Right atrium auricular region (tissue), 2 donors: ENCODE measurements at places on chromosomes 16 and 17.

GRCh38 chr16:17382949-17383863 is 87.6 kb downstream of the XYLT1 start:
- no peak for DNase-seq

DNA sequence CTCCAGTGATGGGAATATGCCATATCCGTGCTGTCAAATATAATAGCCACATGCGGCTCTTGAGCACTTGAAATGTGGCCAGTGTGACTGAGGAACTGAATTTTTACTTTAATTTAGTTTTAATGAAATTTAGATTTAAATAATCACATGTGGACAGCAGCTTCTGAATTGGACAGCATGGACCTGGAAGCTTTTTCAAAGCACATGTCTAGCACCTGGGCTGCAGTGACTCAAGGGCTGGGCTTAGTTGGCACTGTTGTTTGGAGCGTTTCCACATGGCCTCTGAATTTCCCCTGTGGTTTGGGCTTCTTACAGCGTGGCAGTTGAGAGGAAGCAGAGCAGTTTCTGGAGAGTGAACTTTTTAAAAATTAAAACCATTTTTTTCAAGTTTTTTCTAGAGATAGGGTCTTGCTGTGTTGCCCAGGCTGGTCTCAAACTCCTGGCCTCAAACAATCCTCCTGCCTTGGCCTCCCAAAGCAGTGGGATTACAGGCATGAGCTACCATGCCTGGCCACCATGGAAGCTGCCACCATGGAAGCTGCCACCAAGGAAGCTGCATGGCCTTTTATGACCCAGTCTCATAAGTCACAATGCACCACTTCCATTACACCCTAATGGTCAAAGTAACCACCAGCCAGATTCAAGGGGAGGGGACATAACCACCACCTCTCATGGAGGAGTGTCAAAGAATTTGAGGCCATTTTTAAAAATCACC is 6.7 kb upstream of the TOB1 start:
- no peak for DNase-seq

DNA sequence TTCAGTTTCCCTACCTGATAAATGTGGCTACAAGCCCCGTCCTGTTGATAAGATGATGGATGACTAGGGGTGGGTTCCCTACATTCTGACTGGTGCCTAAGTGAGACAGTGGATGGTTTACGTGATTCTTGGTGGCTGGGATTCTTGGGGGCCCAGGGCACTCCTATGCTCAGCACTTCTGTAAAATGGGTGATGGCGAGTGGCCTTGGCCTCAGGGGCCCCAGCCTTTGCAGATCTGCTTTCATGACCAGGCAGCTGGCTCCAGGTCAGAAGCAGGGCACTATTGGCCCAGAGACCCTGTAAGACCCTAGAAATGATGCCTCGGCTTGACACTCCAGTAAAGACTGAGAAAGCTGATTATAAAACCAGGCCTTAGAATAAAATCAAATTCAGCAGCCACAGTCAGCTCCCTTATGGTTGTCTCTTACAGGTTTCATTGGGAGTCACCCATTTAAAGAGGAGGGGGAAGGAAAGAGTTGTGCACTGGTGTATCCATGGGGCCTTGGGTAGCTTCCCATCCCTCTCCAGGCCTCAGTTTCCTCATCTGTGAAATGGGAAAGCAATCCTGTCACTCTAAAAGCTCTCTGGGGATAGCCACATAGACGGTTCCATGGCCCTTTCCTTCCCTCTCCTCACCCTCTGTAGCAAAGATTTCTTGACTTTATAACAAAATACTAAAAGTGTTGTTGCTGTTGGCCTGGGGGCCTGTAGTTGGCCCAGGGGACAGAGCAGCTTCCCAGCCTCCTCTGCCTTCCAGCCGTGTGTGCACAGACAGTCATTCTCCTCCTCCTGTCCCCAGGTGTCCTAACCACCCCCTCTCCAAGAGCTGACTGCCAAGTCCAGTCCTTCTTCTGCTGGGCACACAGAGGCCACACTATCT is 1.2 kb downstream of the SNX20 start:
- DNase-seq, result no peak

GRCh38 chr17:56910509-56911235 is 3.2 kb downstream of the TRIM25 start:
- DNase-seq, result no peak

DNA sequence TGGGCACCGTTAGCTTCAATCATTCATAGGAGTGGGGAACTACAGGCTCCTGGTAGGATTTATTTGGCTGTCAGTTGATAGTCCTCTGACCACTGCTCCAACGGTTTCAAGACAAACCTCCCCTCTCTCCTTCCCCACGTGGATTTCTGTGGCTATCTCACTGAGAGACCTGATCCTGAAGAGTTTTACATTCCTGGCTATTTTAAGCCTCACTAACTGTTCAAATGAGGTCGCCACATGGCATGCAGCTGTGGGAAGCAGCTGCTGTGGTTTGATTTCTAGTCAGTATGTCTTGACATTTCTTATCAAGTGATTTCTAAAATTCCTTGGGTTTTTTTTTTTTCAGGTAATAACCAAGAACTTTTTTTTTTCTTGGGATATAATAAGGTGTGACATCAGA is 38.3 kb downstream of the CDK5R1 start:
- DNase-seq, result no peak

GRCh38 chr17:71846561-71847110 is 274.2 kb upstream of the SOX9 start:
- DNase-seq, result no peak

GRCh38 chr16:46982335-46982734 is 8.9 kb upstream of the DNAJA2 start:
- no peak for DNase-seq

GRCh38 chr16:82033006-82033405 is 2.0 kb upstream of the HSD17B2 start:
- no peak for DNase-seq

GRCh38 chr16:78993346-78993745 is 607.2 kb downstream of the MAF start:
- DNase-seq, result no peak

- DNase-seq, result no peak
Observed at GRCh38 chr17:45227101-45227925, 5.6 kb downstream of the FMNL1 start.

DNA sequence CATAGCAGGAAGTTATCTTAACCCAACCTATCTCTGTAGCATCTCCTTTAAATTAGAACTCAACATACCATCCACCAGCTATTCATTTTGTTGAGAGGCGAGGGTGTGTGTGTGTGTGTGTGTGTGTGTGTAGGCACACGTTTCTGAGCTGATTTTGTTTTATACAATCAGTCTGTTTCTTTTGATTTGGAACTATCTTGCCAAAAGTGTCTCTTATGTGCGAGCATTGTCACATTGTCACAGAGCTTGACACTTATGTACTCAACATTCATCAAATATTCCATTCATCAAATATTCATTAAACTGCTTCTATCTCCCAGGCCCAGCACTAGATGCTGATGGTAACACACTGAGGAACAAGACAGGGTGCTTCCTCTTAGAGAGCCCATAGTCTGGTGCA is 180.4 kb downstream of the HAPSTR1 start:
- DNase-seq, result no peak

GRCh38 chr17:67773246-67773645 is 52.1 kb upstream of the BPTF start:
- no peak for DNase-seq

DNA sequence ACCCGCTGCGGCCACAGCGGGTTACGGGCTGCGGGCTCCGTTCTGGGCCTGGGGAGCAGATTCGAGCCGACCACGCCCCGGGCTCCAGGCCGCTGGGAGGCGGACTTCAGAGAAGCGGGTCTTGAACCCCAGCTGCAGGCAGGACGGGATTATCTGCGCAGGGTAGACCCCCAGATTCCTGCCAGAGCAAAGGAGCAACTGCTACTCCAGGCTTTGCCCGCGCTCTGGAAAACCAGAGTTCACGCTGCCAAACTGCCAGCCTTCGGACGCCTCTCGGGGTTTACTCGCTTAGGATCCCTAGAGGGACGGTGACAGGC is 301 bp upstream of the ULK2 start:
- DNase-seq, result no peak

DNA sequence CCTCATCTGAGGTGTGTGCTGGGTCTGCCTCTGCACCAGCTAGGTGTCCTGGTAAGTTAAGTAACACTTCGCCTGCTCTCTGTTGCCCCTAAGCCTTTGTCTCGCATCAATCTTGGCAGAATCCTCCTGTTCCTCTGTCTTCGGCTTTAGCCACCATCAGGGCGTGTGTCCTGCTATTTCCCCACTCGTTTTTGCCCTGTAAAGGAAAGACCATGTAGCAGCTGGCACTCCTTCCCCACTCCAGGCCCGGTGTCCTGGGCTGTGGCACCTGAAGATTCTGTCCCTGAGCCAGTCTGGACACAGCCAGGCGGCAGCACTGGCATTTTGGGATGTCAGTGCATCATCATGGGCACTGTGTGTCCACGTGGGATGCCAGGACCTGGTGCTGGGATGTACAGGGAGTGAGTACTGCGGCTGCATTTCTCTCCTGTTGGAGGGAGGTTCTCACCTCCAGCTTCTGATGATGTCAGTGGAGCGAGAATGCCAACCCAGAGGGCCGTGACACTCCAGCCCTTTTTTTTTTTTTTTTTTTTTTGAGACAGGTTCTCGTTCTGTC is 26.2 kb upstream of the FOXK2 start:
- no peak for DNase-seq
